ENCODE measurements at places on chromosomes 11 and 22.

DNA sequence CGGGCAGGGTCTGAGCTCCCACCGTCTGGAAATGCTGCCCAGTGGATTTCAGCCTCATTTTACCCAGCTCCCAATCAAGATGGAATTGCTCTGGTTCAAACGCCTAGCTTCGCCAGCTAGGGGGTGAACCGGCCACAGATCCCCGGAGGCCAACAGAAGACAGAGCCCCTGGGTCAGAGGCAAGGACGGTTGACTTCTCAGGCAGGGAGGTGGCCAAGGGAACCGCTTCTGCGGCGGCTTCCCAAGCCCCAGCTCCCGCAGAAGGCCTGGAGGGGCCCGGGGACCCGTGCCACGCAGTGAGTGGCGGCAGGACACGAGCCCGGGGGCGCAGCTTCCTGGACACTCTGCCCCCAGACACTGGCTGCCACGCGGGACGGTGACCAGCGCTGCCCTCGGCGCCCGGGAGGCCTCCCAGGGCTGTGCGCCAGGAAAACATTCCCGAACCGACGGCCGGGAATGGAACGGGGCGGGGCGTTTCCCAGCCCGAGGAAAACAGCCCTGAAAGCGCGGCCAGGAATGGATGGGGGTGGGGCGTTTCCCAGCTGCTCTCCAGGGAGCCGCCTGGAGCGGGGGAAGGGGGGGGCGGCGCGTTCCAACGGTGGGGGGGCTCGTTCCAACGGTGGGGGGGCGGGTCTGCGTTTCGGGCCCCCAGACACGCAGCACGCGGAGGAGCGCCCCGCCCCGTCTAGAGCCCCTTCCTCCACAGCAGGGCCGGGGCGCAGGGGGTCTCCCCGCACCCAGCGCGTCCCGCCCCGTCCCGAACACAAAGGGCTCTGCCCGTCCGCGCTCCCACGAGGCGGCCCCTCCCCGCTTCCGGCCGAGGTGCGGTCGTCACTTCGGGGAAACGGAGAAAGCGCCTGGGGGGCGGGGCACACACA, 13.5 kb upstream of the B4GALNT4 start:
- DNase-seq: peak; percentile 89

GRCh38 chr22:42180349-42180842, 49.8 kb upstream of the CYP2D6 start:
- DNase-seq: no peak

GRCh38 chr11:105783216-105783615, 173.3 kb downstream of the GRIA4 start:
- DNase-seq: no peak

GRCh38 chr11:2342981-2343380, 34.1 kb upstream of the CD81 start:
- DNase-seq: no peak

DNA sequence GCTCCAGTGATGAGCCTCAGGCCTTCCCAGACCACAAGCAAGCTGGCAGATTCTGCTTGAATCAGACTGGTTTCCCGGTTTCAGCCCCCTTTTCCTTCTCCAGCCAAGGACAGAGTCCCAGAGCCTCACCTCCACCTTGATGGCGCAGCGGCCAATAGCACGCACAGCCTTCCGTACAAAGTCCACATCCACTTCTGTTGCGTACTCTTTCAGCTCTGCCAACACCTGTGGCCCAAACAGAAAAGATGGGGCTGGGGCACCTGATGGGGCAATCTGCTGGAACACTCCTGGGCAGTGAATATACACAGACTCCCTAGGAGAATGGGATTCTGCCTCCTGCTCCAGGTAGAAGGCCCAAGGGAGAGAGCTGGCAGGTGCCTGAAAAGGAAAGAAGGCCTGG, 35.5 kb upstream of the RASL10A start:
- DNase-seq: no peak

DNA sequence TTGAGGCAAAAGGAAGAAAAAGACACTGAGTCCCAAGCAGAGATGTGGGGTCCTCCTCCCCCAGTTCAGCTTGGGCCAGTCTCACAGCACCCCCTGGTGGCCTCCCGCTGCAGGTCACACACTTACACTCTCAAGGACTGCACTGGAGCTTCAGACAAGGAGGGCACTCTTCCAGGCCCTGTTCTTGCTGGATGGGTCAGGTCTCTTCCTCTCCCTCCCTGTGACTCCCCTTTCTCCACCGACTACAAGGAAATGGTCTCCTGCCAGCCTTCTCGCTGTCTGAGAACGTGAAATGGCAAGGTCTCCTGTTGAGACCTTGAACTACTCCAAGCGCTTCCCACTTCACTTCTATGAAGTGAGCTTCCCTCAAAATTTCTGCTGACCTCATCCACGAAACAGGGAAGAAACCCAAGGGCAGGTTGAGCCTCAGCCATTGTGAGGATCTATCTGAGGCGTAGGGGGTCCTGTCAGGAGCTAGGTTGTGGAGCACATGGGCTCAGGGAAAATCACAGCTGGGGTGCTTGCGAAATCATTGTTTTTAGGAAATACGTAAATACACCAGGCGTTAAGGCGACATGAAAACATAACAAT, 11.2 kb upstream of the IGLL1 start:
- DNase-seq: peak; percentile 8

Data from stromal cell of bone marrow (primary cell).